Amniotic epithelial cell (primary cell): ENCODE measurements at places on chromosomes 1 and 21.

DNA sequence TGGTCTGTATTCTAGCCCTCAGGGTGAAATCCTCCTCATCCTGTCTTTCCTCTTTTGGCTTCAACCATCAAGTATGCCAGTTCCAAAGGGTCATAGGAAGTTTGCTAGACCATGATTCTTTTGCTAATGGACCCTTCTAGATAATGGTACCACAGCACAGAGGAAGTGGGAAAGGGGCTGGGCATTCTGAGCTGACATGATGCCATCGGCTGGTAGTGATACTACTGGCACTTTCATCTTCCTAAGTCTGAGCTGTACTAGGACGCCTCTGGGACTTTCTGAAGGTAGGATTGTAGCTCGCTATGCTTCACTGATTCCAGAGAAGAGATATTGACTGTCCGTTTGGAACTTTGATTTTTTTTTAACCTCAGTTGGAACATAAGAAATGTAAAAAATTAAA lies 11.4 kb downstream of the FASLG start:
- no peak for DNase-seq

DNA sequence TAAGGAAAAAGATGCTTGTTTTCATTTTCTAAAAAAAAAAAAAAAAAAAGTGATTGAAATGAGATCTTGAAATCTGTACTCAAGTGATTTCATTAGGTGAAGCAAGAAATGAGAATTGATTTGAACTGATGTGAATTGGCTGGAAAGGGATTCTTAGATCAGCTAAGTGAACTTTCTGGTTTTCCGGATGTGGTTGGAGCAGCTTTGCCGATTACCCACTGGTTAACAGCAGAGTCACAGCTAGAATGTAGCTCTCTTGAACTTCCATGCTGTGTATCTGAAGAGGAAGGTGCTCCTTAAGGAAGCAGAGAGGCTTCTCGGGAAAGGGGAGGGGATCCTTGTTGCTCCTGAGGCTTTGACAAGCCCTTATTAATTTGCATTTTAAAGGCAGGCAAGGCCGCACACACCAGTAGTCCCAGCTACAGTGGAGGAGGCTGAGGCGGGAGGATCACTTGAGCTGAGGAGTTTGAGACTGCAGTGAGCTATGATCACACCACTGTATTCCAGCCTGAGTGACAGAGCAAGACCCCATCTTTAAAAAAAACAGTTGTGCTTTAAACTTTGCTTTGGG lies 28.7 kb upstream of the PWP2 start:
- DNase-seq, result no peak

- no peak for DNase-seq
These were observed 444.9 kb downstream of the LTN1 start for GRCh38 chr21:28547766-28548165.

DNA sequence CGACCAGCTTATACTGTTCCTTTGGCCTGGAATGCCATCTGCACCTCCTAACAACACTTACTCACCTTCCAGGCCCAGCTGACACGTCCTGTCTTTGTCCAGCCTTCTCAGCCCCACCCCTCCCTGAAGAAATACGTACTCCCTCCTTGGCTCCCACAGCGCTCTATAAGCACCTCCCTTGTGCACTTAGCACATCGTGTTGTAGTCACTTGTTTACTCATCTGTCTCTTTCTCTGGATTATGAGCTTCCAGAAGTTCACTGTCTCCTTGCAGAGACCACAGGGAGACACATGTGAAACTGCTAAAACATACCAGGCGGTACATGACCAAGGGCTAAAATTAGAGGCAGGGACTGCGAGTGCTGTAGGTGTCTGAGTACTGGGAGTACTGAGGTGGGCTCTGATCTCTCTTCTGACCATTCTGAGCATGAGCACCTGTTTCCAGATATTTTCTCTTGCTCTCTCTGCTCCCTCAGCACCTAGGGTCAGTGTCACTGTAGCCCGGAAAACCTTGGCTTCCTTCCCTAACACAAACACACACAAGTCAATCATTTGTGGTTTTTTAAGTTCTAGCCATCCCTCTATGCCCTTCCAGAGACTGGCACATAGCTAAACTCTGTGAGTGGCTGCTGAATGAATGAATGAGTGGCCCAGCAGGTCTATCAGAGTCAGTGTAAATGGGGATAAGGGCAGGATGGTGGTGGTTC lies 5.1 kb downstream of the DCST1 start:
- peak; percentile 84 for DNase-seq

- no peak for DNase-seq
These were observed 100.8 kb upstream of the RNPC3 start for GRCh38 chr1:103424650-103425049.

GRCh38 chr1:159562680-159563079 lies 24.9 kb upstream of the APCS start:
- DNase-seq, result no peak

GRCh38 chr1:217953922-217954321 lies 322.8 kb downstream of the SPATA17 start:
- DNase-seq, result no peak

GRCh38 chr1:15618655-15619525 lies 1.6 kb downstream of the DDI2 start:
- peak; percentile 92 for DNase-seq

GRCh38 chr21:37869661-37870060 lies 46.6 kb downstream of the KCNJ6 start:
- DNase-seq, result no peak

GRCh38 chr1:216907100-216907499 lies 183.9 kb upstream of the ESRRG start:
- DNase-seq, result no peak

GRCh38 chr1:163820766-163821165 lies 499.0 kb downstream of the NUF2 start:
- no peak for DNase-seq

- no peak for DNase-seq
These were observed 4.8 kb downstream of the ETV3 start for GRCh38 chr1:157133426-157133825.

- peak; percentile 95 for DNase-seq
These were observed 29.0 kb downstream of the SOAT1 start for GRCh38 chr1:179322557-179322956.

DNA sequence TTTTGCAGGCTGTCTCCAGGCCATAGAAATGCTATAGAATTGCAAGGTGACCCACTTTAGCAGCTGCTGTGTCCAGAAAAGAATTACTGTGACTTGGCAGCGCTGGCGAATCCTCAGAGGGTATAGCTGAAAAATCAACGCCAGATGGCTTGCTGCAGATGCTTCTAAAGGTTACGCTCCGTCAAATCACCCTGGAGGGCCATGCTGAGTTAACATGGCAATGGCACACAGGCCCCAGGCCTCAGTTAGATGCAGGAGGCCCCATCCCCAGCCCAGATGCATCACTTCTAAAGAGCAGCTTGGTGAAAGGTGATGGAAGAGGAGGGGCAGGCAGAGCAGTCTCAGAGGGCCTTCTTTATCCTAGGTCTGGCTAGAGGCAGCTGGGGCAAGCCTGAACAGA lies 18.0 kb downstream of the KIAA1614 start:
- DNase-seq, result no peak

DNA sequence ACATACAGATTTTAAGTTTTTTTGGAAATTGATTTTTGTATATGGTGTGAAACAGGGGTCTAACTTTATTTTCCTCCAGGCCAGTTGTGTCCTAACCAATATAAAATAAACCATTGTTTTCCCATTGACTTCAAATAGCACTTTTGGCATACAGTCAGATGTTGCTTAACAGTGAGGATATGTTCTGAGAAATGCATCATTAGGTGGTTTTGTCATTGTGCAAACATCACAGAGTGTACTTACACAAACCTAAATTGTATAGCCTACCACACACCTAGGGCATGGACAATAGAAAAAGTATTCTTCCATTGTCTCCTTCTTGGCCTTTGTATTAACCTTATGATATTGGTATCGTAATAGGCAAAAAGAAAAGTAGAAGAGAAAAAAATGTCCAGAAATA lies 37.4 kb upstream of the DISP1 start:
- peak; percentile 90 for DNase-seq

- DNase-seq, result no peak
These were observed 302.4 kb downstream of the PTGER3 start for GRCh38 chr1:70745199-70745598.

DNA sequence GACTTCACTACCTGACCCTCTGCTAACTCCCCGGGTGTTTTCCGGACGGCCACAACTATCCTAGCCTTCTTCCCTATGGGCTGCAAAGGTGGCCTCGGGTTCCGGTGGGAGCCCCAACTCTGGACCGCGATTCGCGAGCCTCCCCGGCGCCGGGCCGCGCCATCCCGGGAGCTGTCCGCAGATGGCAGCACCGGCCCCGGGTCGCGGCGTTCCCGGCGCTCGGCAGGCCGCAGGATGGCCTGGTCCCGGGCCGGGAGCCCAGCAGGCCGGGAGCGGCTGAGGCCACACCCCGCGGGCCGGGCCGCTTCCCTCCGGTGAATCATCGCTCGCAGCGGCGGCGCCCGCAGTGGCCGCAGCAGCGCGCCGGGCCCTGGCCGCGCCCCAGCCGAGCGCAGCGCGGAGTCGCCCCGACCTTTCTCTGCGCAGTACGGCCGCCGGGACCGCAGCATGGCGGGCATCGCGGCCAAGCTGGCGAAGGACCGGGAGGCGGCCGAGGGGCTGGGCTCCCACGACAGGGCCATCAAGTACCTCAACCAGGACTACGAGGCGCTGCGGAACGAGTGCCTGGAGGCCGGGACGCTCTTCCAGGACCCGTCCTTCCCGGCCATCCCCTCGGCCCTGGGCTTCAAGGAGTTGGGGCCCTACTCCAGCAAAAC lies at the start of gene CAPN2:
TSS of gene CAPN2 (plus strand) at position 346 of the 656 bp plus-strand sequence. CDS start at position 448, 102 bp downstream.
- peak; percentile 82 for DNase-seq

DNA sequence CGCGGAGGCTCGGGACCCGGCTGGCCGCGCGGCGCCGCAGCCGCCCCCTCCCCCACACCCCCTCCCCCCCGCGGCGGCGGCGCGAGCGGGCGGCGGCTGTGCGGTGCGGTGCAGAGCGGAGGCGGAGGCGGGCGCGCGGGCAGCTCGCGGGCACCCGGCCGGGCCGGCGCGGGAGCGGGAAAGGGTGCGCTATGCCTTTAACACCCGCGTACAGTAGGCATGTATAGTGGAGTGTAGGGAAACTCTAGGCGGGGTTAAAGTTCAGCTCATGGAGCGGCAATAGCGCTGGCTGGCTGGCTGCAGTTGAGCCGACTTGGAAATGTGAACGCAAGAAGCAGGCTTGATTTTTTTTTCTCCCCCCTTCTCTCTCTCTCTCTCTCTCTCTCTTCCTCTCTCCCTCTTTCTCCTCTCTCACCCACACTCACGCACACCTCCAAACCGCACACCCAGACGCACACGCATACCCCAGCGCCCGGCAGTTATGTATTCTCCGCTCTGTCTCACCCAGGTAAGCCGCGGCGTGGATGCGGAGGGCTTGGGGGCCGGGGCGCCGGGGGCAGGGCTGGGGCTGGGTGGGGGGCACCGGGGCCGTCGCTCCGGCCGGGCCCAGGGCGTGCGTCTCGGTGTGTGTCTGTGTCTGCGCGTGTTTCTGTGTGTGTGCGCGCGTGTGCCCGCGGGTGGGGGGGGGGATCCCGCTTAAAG lies at the start of gene NFIA:
TSS of gene NFIA (plus strand) at position 251 of the 702 bp plus-strand sequence.
- DNase-seq, result peak; percentile 77

DNA sequence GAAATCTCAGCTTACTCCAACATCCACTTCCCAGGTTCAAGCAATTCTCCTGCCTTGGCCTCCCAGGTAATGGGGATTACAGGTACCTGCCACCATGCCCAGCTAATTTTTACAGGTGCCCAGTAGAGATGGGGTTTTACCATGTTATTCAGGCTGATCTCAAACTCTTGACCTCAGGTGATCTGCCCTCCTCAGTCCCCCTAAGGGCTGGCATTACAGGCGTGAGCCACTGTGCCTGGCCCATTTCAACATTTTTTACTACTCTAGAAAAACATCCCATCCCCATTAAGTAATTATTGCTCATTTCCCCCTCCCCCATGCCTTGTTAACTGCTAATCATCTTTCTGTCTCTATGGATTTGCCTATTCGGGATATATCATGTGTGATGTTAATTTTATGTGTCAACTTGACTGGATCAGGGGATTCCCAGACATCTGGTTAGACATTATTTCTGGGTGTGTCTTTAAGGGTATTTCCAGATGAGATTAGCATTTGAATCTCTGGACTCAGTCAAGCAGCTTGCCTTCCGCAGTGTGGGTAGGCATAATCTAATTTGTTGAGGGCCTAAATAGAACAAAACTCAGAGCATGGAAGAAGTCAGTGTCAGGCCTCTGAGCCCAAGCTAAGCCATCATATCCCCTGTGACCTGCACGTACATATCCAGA lies 33.0 kb upstream of the ZBTB8B start:
- DNase-seq, result no peak

- DNase-seq, result peak; percentile 22
These were observed 23.0 kb downstream of the TATDN3 start for GRCh38 chr1:212814537-212815334.

- no peak for DNase-seq
These were observed 93.9 kb downstream of the KIF1B start for GRCh38 chr1:10304295-10304694.

- DNase-seq, result no peak
These were observed 489.6 kb downstream of the TTLL7 start for GRCh38 chr1:83509301-83509781.

DNA sequence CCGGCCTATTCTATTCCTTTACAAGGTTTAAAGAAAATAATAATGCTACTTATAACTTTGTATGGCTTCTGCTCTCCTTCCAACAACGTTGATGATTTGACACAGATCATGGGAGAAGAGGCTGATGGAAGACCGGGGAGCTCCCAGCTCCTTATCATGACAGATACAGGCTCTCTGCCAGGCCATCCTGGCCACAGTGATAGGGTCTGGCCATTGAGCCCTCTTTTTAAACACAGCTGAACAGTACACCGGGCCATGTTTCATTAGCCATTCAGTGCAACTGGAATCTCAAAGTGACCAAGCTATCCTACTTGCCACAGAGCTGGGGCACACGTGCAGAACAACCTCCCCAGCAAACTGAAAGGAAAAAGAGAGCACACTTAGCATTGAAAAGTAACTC lies 34.9 kb downstream of the DNAJC11 start:
- no peak for DNase-seq

DNA sequence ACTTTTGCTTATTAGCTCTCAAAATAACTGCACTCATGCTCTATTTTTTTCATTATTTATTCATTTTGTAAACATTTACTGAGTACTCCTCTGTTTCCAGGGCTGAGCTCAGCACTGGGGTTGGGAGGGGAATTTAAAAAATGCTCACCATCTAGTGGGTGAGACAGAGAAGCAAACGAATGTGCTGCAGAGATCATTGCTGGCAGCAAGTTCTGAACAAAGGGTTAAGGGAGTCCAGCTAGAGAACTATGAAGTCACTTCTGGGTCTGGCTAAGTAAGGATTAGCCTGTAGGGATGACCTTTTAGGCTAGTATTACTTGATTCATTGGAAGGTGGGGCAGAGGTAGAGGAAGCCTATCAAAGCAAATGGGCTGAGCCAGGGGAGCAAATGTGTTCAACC lies 99.1 kb upstream of the ZNF644 start:
- no peak for DNase-seq
